MM.1S (cell line): ENCODE measurements at places on chromosomes 12 and 14.

DNA sequence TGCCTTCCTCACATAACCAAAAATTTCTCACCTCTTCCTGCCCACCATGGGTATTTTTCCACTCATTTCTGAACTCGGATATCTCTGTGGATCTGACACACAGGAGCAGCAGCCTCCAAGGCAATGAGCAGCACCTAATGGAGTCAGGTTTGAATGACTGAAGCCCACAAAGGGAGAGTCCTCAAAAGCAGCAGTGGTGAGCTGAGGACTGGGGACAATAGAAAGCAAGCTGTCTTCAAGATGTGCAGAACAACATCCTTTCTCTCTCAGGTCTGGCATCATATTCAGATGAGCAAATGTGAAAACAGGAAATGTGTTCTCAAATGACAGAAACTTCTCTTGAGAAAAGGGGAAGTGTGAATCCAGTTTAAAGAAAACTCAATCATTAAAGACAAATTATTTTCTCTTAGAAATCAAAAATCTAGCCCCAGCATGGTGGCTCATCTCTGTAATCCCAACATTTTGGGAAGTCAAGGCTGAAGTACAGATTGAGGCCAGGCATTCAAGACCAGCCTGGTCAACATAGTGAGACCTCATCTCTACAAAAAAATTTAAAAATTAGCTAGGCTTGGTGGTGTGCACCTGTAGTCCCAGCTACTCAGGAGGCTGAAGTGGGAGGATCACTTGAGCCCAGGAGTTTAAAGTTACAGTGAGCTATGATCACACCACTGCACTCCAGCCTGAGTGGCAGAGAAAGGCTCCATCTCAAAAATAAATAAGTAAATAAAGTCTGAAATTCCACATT, 54.2 kb downstream of the C12orf42 start:
- DNase-seq: peak; percentile 86

GRCh38 chr12:19741132-19741489, 301.8 kb downstream of the AEBP2 start:
- no peak for DNase-seq

GRCh38 chr12:109170324-109170723, 53.9 kb downstream of the ACACB start:
- no peak for DNase-seq

DNA sequence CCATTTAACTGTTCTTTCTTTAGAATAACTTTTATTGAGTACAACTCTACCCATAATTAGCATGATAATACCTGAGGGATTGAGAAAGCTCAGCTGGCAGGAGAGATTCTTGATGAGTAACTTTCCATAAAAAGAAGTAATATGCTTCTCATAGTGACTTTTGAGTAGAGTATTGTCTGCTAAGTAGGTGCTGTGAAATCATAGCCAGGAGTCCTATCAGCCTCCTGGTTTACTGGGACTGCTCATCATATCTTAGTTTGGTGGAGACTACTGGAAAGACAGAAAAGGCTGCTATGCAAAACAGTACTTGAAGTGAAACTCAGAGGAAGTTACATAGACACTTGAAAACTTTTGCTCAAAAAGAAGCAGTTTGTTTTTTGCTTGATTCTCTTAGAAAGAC, 113.3 kb upstream of the ATP2B1 start:
- no peak for DNase-seq

DNA sequence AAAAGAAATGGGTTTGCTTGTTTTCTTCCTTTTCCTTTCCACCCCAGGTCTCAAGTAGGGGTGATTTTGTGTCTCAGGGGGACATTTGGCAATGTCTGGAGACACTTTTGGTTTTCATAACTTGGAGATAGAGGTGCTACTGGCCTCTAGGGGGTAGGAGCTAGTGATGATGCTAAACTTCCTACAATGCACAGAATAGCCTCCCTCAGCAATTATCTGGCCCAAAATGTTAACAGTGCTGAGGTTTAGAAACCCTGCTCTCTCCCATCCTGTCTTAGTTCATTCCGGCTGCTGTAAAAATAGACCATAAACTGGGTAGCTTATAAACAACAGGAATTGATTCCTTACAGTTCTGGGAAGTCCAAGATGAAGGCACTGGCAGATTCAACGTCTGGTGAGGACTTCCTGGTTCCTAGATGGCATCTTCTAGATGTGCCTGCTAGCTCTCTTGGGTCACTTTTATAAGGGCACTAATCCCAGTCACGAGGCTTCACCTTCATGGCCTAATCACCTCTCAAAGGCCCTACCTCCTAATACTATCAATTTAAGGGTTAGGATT, 7.4 kb upstream of the GAS2L3 start:
- DNase-seq: no peak
